ENCODE measurements at places on chromosomes 4 and X.

- DNase-seq: no peak
Observed at GRCh38 chr4:38313175-38313574, 350.8 kb upstream of the KLF3 start.

GRCh38 chr4:122766950-122767349 lies 34.4 kb downstream of the BBS12 start:
- DNase-seq: no peak

DNA sequence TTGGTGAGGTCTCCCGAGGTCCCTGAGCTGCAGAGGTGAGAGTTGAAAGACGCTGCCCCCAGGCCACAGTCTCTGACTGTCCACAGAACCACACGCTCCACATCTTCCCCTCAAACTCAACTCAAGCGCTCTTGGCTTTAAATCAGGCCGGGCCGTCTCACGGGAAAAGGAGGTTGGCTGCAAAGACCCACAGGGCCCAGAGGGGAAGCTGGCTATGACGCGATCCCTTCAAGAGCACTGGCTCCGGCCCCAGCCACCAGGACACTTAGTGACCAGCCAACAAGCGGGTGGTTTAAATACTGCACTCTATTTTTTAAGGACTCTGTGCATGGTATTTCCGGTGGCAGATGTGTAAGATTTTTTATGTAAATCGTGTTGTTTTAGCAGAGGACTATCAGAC lies 19.9 kb downstream of the LRPAP1 start:
- DNase-seq: no peak

DNA sequence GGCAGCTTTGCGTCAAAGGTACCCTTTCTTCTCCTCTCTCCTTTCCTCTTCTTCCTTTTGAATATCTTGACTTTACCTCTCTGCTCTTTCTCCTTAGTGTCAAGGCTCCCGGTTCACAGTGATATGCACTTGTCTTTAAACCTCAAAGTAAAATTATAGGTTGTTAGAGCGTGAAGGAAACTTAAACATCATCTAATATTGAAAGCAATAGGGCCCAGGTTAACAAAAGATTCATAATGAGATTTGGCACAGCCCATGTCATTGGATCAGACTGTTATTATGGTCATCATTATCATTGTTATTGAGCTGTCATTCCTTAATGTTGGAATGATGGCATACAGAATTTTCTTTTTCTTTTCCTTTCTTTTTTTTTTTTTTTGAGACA lies 32.5 kb downstream of the FTHL17 start:
- no peak for DNase-seq

DNA sequence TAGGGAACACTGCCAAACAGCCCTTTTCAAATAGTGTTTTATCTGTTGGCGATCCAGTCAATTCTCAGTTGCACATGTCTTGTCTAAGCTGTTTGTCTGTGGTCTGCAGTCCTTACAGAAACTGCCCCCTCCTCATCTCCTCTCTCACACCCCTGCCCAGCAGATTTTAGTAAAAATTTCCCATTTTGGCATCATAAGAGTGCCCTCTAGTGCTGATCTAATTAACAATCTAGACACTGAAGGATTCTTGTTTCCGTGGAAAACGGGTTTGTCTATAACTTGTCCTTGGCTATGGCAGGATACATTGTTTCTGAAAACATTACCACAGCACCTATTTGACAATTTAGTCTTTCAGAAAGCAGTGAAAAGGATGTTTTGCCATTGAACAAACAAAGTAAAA lies 227.2 kb upstream of the MBNL3 start:
- DNase-seq: no peak

GRCh38 chr4:3853388-3854035 lies 87.3 kb downstream of the ADRA2C start:
- no peak for DNase-seq

DNA sequence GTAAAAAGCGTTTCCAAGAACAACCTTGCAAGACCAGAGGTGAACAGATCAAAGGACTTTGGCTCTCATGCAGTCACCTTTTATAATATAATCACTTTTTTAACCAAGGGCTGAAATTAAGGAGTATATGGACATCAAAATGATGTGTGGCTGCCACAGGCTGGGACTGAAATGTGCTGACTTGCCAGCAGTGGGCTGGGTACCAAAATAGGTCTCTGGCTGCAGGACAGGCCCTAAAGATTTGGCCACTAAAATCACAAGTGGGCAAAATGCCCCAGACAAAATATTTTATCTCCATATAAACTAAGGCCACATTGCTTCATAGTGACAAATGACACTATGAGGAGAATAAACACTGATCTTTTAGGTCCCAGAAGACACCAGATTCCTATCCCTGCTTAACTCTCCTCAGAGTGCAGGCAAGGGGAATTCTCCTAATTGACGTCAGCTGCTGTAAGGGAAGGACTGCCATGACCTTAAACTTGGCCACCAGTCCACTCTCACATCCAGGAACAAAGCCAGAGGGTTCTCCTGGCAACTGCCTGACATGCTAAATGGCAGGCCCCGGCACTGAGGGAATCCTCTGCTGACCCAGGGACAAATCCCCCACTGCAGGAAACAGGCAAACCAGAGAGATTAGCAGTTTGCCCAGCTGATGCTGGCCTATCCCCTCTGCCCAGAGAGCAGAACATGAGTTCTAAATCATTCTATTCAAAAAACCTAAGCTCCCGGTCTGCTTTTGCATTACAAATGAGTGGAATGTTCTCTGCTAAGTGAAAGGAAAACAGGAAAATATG lies 155.8 kb downstream of the PPP3CA start:
- DNase-seq: no peak

DNA sequence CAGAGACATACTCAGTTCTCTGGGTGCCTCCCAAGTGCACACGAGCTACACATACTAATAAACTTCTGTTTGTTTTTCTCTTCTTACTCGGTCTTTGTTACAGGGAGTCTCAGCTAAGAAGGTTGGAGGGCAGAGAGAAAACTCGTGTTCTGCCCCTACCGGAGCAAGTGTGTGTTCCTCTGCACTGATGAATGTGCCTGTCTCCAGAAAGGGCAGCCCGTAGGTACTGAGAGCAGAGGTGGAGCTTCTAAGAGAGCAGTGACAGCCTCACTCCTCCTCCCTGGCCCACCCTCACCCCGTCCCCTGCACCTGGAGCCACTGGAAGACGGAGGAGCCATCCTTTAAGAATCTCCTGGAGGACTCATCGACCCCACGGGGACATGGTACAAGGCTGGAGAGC lies 67.6 kb downstream of the MTNR1A start:
- DNase-seq: no peak

DNA sequence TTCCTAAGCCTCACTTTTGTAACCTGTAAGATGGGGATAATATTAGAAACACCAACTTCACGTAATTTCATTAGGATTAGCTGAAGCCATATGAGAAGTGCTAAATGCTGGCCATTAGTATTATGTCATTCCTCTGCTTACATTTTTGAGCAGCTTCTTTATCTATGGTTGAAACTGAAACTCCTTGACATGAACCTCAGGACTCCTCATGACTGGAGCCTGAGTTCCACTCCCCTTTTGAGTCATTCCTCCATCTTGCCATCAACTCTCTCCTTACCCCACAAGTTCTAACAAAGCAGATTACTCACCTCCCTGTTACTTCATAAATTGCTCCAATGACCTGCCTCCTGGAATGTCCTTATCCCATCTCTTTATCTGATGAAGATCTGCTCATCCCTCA lies 123.2 kb upstream of the KCNIP4 start:
- DNase-seq: no peak

GRCh38 chr4:8737075-8737474 lies 134.6 kb downstream of the HMX1 start:
- no peak for DNase-seq
